ENCODE measurements at places on chromosomes 11 and 22. TPM values are rescaled to one million over a fixed set of nuclear protein-coding genes. Genes with fewer than 3 reads are reported as not detected.

DNA sequence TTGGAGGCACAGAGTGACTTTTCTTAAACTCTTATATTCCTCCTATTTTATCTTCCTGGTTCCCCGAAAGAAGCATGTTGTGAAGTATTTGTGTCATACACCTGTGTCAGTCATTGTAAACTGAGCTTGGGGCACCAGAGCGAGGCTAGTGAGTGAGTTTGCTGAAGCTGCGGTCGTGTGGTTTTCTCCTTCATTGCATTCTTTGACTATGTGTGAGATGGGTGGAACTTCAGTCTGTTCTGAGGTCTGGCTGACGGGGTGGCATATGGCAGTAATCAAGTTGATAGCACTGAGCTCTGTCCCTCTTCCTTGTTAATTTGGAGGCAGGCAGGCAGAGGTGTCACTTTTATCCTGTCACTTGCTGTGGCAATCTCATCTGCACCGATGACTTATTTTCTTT, 4.2 kb downstream of the VPS26B start:
- no peak for DNase-seq

DNA sequence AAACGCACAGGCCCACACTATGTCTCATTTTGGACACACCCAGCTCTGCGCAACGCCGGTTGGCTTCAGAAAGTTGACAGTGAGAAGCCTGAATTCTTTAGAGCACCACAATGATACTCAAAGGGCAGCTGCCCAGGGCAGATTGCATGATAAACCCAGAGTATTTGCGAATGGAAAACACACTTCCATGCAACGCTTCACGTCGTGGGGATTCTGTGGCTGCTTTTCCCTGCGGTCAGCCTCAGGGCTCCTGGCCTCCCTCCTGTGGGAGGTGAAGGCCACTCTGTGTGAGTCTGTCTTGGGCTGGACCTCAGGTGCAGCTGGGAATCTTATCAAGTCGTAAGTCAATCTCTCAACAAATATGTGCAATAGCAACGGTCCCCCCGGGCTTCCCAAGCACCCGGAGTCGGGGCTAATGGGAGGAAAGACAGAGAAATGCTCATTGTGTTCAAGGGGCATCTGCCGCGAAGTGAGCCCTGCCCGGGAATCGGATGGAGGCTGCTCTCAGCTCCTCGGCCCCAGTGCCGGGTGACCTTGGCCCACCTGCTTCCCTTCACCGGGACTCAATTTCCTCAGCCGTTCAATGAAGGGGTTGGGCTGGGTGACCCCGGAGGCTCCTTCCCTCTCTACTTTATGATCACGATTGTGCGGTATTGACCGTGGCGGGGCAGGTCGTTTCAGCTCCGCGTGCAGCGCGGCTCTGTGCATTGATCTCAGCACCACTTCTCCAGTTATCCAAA, 623.6 kb downstream of the BRD1 start:
- no peak for DNase-seq

GRCh38 chr11:122020902-122021301, 95.1 kb downstream of the BLID start:
- no peak for DNase-seq

DNA sequence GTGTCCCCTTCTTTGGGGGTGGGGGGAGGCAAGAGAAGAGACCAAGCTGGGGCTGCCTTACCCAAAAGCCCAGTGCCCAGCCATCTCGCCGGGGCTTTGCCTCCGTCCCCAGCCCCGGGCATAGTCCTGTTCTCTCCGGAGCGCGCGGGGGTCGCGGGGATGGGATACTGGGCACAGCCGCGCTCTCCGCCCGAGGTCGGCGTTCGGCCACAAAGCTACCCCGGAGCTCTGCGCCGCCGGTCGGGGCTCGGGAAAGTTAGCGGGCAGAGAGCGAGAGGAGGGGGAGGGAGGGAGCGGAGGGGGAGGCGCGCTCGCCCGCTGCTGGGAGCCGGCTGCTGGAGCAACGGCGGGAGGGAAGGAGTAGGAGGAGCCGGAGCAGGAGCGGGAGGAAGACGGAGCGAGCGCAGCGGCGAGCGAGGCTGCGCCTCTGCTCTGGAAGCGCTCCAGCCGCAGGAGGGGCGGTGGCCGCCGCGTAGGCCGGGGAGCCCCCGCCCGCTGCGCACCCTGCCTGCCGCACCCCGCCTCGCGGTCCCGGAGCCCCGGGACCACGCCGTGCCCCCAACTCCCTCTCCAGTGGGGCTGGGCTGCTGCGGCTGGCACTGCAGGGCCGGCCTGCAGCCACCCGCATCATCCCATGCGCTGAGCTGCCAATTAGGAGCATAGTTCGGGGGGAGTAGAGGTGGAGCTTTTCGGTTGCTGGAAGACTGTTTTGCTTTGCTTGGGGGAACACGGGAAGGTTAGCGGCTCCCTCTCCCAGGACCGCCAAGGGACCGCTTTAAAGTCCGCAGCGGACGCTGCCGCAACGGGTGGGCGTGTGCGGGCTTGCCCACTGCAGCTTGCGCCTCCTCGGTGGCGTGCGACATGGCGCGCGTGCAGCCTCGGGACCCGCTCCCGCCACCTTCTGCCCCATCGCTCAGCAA, at the start of gene SCN4B:
Gene SCN4B (minus strand): TSS at position 272 of the 920 bp plus-strand sequence. CDS start 150 bp downstream, at position 122.
- DNase-seq: peak; percentile 87

GRCh38 chr11:47850337-47850736, 2.2 kb upstream of the NUP160 start:
- DNase-seq: no peak

- peak; percentile 38 for DNase-seq
These were observed 562 bp downstream of the ZBED4 start for GRCh38 chr22:49853981-49854831.

DNA sequence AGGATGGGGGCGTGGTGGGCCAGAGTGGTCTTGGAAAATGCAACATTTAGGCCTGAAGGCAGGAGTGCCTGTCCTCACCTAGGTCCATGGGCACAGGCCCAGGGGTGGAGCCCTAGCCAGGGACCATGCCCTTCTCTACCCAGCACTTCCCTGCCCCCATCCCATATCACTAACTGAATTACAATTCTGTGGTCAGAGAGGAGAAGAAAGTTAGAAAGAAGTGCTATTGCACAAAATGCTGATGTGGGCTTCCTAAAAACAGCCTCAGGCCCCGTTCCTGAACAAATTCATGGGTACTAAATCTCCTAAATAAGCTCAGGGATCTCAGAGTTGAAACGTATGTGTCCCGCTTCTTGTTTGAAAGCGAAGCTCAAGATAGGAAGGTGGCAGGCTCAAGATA, 3.5 kb upstream of the ASRGL1 start:
- no peak for DNase-seq

DNA sequence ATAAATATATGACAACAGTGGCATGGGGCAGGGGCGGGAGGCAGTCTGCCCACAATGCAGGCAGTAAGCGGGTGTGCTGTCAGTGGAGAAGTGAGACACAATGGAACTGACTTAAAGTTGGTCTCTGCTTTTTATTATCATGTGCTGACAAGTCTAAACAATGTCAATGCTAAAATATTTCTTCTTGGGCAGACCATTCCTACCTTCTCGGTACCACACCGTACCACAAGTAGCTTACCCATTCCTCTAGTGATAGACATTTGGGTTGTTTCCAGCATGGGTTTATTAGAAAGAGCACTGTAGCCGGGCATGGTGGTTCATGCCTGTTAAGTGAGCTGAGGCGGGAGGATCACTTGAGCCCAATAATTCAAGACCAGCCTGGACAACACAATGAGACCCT, 2.6 kb upstream of the CHADL start:
- no peak for DNase-seq

GRCh38 chr11:81673001-81673400, 1060.7 kb downstream of the FAM181B start:
- no peak for DNase-seq

GRCh38 chr22:23278883-23279675, 98.8 kb downstream of the BCR start:
- DNase-seq: peak; percentile 50

DNA sequence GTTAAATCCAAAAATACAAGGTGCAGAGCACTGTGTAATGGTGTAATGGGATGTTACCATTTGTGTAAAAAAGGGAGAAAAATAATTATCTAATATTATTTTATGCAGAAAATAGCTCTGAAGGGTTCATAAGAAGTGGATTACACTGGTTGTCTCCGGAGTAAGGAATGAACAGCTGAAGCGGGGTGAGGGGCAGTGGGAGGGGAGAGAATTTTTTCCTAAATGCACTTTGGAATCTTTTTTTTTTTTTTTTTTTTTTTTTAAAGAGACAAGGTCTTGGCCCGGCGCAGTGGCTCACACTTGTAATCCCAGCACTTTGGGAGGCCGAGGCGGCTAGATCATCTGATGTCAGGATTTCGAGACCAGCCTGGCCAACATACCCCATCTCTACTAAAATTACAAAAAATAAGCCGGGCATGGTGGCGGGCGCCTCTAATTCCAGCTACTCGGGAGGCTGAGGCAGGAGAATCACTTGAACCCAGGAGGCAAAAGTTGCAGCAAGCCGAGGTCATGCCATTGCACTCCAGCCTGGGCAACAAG, 6.8 kb upstream of the POLR3H start:
- peak; percentile 38 for DNase-seq

DNA sequence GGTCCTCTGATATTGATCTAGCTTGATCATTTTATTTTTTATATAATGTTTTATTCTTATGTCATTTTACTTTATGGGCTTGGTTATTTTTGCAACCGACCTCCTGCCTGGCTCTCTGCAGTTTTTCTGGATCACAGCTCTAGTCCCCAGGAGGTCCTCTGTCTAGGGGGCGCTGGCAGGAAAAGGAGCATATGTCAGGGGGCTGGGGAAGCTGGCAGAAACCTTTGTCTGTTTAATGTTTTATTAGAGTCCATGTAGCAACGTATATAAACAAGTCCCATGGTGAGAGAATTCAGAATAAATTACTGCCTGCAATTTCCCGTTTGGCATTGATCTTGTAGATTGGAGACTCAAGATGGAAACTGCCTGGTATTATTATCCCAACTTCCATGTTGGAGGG, 133.5 kb upstream of the ZBED5 start:
- DNase-seq: no peak

DNA sequence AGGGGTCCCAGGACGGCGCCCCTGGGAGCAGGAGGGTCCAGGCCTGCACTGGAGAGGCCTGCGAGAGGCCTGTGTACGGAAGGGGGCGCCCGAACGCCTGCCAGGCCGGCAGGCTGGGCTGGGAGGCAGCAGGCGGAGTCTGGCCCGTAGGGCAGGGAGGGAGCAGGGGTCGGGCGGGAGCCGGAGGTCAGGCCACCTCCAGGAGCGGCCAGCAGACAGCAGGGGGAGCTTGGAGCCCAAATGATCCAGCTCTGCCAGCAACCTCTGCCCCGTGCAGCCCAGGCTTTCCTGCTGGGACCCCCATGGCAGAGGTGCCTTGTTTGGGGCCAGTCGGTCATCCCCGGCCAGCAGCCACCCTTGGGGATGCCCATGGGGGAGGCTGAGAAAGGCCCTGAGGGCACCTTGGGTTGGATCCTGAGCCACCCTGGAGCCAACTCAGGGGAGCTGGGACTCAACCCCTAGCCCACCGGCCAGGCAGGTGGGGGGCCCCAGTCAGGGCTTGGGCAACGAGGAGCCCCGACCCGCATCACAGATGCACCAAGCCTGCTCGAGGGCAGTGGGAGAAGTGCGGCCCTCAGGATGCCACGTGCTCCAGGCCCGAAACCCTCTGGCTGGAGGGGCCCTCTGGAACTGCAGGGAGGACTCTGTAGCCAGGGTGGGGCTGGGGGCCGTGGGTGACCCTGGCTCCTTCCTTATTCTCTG, 9.6 kb upstream of the SYT8 start:
- DNase-seq: no peak

CXCR5 gene
- not detected for total RNA-seq

TEX12 gene
- total RNA-seq: not detected

TNNI2 gene
- not detected for total RNA-seq

UCP2 gene
- total RNA-seq: 19.8 TPM

PRSS23 gene
- 29.6 TPM for total RNA-seq

Data from right cardiac atrium (tissue), 5 donors.